ENCODE measurements at places on chromosomes 6 and 20. TPM values are rescaled to one million over a fixed set of nuclear protein-coding genes. Genes with fewer than 3 reads are reported as not detected.
A peak's percentile ranks its signal among the peaks of the same experiment; 100 is the strongest.

The MYLIP gene
- polyA plus RNA-seq, result 16.0 TPM

DNA sequence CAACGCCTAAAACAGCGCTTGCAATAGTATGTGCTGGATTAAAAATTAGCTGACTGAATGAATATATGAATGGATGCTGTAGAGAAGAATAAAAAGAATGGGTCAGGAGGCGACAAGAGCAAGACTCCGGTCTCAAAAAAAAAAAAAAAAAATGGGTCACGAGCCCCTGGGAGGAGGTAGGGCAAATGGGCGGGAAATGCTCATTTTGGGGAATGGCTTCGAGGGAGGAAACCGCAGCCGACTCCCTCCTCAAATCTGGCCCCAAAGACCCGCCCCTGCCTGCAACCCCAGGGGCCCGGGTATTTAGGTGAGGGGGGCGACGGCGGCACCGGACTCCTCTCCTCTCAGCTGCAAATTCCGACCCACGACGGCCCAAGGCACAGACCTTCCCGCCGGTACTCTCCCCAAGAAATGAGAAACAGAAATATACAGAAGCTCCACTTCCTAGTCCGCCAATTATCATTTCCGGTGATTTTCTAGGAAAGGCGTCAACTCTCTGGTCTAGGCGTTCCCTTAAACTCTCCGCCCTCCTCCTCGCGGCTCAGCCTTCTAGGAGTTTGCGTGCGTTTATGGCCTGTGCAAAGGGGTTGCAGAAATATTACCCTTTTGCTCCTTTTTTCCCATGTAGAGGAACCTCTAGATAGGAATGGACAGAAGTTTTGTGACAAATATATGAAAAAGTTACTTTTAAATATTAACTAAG lies at the start of gene ZNF311:
Gene ZNF311, minus strand, starts transcription at position 133 of the 703 bp plus-strand sequence. CDS start 1,361 bp downstream, outside the sequence.
- H3K4me1 ChIP-seq, result peaks cover 4% of the 10 kb centered on the region
- DNase-seq, result peak; percentile 51
- H3K36me3 ChIP-seq, result no peaks in the 10 kb centered on the region

The FUT9 gene
- 0.91 TPM for polyA plus RNA-seq

- no peaks in the 10 kb centered on the region for H3K36me3 ChIP-seq
- H3K27ac ChIP-seq, result no peak overlapping the region
- no peaks in the 10 kb centered on the region for H3K4me1 ChIP-seq
- no peak for DNase-seq
These were observed 193.2 kb downstream of the SLC16A10 start for GRCh38 chr6:111280445-111280955.

DNA sequence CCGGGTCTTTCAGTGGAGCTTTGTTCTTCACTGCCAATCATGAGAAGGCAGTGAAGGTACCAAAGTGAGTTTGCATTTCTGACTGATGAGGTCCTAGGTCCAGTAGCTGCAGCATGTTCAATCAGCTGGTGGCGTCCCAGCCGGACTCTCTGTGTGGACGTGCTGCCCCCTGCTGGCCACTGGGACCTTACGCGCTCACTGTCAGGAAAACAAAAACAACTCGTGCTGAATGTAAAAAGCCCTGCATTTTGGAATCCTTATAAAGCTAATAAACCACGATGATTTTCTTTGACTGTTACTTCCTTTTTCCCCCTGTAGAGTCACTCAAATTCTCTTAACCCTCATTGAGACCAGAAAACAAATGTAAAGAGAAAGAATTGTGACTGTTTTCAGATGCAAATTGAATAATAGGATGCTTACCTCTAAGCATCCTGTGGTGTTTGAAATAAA lies 4.9 kb upstream of the CD24 start:
- peak; percentile 91 for DNase-seq
- H3K36me3 ChIP-seq, result no peaks in the 10 kb centered on the region
- no peaks in the 10 kb centered on the region for H3K27me3 ChIP-seq
- H3K4me3 ChIP-seq, result no peak overlapping the region
- no peak overlapping the region for H3K27ac ChIP-seq
- peaks cover 15% of the 10 kb centered on the region for H3K4me1 ChIP-seq

The IRF4 gene
- polyA plus RNA-seq, result 0.04 TPM

The C6orf163 gene
- 3.3 TPM for polyA plus RNA-seq

The ADGRF1 gene
- polyA plus RNA-seq, result 0.08 TPM

GRCh38 chr6:82408952-82409431 lies 45.4 kb downstream of the TPBG start:
- DNase-seq, result no peak
- H3K27me3 ChIP-seq, result no peaks in the 10 kb centered on the region
- H3K27ac ChIP-seq, result no peak overlapping the region
- H3K4me1 ChIP-seq, result no peaks in the 10 kb centered on the region
- H3K4me3 ChIP-seq, result no peak overlapping the region

- DNase-seq, result no peak
- H3K4me1 ChIP-seq, result peaks cover 22% of the 10 kb centered on the region
- no peaks in the 10 kb centered on the region for H3K36me3 ChIP-seq
- no peaks in the 10 kb centered on the region for H3K27me3 ChIP-seq
- no peak overlapping the region for H3K27ac ChIP-seq
These were observed 76.2 kb upstream of the RPS6KA2 start for GRCh38 chr6:166703149-166703710.

DNA sequence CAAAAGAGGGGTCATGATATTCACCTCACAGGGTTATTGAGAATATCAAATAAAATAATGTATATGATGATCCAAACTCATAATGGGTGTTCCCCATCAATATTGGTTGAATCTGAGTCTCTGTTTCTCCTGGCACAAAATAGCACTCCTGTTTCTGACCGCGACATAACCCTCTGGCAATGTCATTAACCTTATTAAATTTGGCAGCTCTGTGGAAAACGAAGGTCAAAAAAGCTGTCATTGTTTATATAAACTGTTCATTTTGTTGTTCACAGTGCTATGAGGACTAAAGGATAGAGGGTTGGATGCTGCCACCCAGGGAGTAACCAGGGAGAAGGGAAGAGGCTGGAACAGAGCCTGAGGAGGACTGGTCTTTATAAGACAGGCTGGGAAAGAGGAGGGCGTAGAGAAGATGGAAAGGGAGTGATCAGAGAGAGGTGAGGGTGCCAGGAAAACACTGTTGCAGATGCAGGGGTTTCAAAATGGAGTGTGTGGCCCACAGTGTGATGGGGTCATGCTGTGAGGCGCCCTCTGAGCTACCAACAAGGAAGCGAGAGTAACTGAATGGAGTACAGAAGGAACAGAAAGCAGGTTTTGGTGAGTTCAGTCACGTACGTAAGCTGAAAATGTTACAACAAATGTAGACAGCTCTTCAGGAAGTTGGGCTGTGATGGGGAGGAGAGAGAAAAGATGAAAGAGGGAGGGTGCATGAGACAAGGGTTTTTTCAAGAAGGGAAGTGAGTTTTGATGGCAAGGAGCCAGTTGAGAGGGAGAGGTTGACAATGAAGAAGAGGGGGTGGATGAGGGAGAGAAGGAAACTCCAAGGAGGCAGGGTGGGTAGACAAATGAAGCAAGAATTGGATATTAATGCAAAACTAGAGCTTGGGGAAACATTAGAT lies 251.6 kb upstream of the TAB2 start:
- no peak overlapping the region for H3K27ac ChIP-seq
- no peak overlapping the region for H3K4me3 ChIP-seq
- peaks cover 14% of the 10 kb centered on the region for H3K4me1 ChIP-seq
- H3K36me3 ChIP-seq, result no peaks in the 10 kb centered on the region
- peak; percentile 36 for DNase-seq

GRCh38 chr6:7439228-7439627 lies 49.6 kb downstream of the RIOK1 start:
- no peak overlapping the region for H3K4me3 ChIP-seq
- H3K27ac ChIP-seq, result no peak overlapping the region
- H3K4me1 ChIP-seq, result no peaks in the 10 kb centered on the region
- no peak for DNase-seq
- H3K36me3 ChIP-seq, result no peaks in the 10 kb centered on the region

- peak overlapping the region; percentile 78 for H3K27ac ChIP-seq
- no peaks in the 10 kb centered on the region for H3K36me3 ChIP-seq
- DNase-seq, result peak; percentile 88
- H3K4me3 ChIP-seq, result no peak overlapping the region
These were observed 199.3 kb upstream of the SGK1 start for GRCh38 chr6:134517145-134517658.

The ADTRP gene
- not detected for polyA plus RNA-seq

DNA sequence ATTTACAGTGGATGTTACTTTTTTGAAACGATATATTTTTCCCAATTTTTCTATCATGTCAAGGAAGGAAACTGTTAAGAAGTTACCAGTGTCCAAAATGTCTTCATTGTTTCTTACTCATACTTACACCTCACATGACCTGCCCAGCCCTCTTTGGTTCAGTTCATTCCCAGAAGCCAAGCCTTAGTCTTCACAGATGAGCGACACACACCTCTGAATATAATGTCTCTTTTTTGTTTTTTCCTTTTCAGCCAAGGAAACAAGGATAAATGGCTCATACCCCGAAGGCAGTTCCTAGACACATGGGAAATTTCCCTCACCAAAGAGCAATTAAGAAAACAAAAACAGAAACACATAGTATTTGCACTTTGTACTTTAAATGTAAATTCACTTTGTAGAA lies 225.2 kb downstream of the SMOC2 start:
- H3K27me3 ChIP-seq, result no peaks in the 10 kb centered on the region
- no peaks in the 10 kb centered on the region for H3K36me3 ChIP-seq
- no peak for DNase-seq
- H3K4me3 ChIP-seq, result no peak overlapping the region
- no peaks in the 10 kb centered on the region for H3K4me1 ChIP-seq
- H3K27ac ChIP-seq, result no peak overlapping the region

DNA sequence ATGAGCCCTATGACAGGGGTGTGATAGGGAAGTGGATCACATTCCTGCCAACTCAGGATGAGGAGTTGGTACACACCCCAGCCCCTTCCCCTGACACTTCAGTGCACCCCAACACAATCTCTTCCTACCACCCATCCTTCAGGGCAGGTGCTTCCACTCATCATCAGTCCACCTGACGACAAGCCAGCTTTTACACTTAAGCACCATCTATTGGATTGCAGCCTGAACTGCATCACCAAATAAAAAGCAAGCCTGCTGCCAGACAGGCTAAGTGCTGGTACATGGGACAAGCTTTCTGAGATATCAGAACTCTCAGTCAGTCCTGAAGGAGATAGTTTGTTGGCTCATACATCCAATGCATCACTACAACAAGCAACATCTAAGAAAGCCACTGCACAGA lies 69.0 kb upstream of the TMEM200A start:
- no peaks in the 10 kb centered on the region for H3K27me3 ChIP-seq
- H3K27ac ChIP-seq, result no peak overlapping the region
- no peaks in the 10 kb centered on the region for H3K4me1 ChIP-seq
- H3K36me3 ChIP-seq, result no peaks in the 10 kb centered on the region

The C4B gene
- polyA plus RNA-seq, result 137 TPM

GRCh38 chr20:38337561-38338140 lies 8.6 kb upstream of the LBP start:
- no peak overlapping the region for H3K27ac ChIP-seq
- H3K4me3 ChIP-seq, result no peak overlapping the region
- no peaks in the 10 kb centered on the region for H3K36me3 ChIP-seq
- H3K27me3 ChIP-seq, result no peaks in the 10 kb centered on the region
- H3K4me1 ChIP-seq, result no peaks in the 10 kb centered on the region
- no peak for DNase-seq

Data from pancreas (tissue), 10 donors.